Stimulated activated naive CD8-positive, alpha-beta T cell treated with anti-CD3 and anti-CD28 coated beads, Interleukin-15, amount 100 ng/mL, for 72 hours (primary cell): ENCODE measurements at places on chromosomes 16 and 17.

DNA sequence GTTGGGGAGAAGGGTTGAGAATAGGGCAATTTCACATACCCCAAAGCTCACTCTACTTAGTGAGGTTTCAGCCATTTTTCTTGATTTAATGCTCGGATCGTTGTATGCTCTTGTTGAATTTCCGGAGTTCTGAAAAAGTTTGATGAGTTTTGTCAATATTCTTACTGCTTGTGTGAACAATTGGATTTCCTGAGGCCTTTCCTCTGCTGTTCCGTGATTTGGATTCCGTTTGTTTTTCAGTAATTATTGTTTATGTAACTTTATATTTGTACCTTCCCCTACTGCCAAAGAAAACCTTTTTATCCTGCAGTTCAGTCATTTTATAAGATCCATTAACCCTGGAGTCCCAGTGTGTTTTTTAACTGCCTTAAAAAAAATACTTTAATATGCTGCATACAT lies 62.9 kb downstream of the PHKB start:
- DNase-seq: no peak

DNA sequence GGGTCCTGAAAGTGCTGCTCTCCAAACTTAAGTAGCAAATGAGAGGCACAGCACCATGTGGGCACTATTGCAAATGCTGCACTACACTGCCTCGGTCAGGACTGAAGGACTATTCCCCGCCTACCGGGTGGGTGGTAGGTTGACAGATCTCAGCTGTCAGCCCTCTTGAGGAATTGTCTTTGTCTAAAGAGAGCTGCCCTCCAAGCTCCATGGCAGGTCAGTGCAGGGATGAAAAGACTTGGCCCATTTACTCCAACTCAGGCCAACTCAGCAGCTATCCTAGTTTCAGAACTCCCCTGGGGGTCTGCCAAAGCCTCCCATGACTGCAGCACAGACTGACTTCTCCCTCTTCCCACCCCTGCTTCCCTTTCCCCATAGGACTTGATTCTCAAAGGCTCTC lies 3.4 kb upstream of the PDZD9 start:
- DNase-seq: no peak

GRCh38 chr16:77739559-77739892 lies 17.2 kb downstream of the NUDT7 start:
- DNase-seq: no peak

- DNase-seq: no peak
Observed at GRCh38 chr17:34713687-34714086, 134.3 kb downstream of the TMEM132E start.

DNA sequence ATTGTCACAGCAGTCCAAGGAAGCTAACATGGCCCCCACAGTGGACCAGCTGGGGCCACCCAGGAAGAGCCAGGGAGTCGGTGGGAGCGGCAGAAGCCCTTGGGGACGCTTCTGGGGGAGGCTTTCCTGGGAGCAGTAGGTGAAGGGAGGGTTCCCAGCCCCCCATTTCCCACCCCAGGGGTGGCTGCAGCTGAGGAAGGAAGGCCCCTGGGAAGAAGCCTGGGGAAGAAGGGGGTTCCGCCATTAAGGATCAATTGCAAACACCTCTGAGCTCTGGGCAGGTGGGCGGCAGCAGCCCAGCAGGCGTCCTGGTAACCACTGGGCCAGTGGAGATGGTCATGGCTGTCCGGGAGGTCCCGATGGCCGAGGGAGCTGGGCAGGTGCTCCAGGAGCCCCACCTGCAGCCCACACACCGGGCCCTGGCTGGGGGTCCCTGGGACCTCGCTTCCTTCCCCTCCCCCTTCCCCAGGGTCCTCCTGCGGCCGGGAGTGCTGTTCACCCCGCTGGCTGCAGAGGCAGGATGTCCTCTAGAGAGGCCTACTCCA lies 592 bp upstream of the PERCC1 start:
- no peak for DNase-seq

DNA sequence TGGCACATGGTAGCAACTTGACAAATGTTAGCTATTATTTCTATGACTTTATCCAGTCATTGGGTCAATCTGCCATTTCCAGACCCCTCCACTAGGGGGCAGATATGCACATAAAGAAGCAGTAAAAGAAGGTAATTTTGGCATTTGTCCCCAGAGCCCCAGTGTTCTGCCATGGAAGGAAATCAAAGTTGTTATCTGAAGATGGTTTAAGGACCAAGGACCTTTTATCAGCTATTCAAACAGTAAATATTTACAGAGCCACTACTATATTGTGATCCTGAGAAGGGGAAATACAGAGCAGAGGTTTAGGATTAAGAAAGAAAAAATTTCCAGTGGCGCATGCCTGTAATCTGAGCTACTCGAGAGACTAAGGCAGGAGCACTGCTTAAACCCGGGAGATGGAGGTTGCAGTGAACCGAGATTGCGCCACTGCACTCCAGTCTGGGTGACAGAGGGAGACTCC lies 20.0 kb downstream of the TRAF4 start:
- peak; percentile 71 for DNase-seq

- DNase-seq: no peak
Observed at GRCh38 chr17:53470626-53471025, 352.1 kb upstream of the KIF2B start.

- DNase-seq: no peak
Observed at GRCh38 chr17:28493460-28493859, 12.7 kb upstream of the FOXN1 start.

DNA sequence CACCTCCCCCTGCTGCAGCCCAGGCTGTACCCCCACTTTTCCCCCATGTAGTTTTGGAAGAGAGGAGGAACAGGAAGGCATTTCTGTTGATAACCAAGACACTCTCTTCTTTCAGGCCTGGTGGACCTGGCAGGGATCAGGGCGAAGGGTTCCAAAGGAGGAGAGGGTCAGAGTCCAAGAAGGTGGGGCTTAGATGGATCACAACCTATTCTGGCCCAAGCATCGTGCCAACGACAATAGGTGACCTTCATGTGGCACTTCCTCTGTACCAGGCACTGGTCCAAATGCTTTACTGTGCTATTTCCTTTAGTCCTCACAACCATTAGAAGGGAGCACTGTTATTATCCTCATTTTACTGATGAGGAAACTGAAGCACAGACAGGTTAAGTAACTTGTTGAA lies 84.3 kb downstream of the TMEM132E start:
- no peak for DNase-seq

DNA sequence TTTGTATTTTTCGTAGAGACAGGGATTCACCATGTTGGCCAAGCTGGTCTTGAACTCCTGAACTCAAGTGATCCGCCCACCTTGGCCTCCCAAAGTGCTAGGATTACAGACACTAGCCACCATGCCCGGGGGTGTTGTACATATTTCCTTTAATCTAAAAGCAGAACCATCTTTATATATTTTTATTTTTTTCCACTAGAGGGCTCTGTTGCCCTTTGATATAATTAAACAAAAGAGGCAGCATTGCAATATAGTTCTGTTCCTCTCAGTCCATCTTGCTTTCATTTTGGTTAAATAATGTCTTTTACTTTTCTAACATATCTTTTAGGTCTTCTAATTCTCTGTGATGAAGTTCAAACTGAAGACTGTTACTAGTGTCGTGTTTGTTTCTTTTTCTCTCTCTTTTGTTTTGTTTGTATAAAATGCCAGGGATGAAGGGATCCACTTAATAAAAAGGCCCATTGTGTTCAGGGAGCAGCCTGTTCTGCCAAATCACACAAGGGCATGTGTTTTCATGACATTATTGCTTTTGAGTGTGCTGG lies 23.4 kb downstream of the WWOX start:
- no peak for DNase-seq

DNA sequence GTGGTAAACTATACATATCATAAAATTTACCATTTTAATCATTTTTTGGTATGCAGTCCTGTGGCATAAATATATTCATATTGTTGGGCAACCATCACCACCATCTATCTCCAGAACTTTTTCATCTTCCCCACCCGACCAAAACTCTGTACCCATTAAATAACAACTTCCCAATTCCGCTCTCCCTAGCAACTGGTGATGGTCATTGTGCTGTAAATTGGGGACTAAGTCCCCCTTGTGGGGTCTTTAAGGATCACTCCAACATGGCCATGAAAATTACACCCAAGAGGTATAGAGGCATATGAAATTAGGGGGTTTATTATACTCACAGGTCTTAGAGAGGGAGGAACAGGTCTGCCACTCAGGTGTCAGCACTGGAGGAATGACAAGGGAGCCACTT lies 57.4 kb upstream of the NKD1 start:
- no peak for DNase-seq

DNA sequence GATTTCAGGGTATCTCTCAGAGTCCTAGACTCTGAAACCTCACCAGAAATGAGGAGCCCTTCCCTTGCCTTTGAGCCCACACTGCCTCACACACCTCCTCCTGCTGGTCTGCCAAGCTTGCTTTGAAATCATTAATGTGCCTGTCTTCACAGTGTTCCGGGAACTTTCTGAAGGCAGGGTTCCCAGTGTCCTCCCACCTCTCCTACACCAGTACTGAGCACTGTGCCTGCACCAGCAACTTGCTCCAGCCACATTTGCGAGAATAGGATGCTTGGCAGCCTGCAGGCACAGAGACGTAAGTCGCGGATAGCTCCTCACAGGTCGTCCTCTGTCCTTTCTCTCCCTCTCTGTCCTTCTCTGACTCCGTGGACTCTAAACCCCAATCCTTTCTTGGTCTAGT lies 408.4 kb upstream of the EEF2KMT start:
- DNase-seq: no peak

GRCh38 chr16:86530251-86531190 lies 20.2 kb downstream of the FOXF1 start:
- DNase-seq: no peak

- no peak for DNase-seq
Observed at GRCh38 chr17:70343114-70343513, 173.8 kb downstream of the KCNJ2 start.

- DNase-seq: no peak
Observed at GRCh38 chr16:84031556-84031955, 11.0 kb downstream of the SLC38A8 start.

DNA sequence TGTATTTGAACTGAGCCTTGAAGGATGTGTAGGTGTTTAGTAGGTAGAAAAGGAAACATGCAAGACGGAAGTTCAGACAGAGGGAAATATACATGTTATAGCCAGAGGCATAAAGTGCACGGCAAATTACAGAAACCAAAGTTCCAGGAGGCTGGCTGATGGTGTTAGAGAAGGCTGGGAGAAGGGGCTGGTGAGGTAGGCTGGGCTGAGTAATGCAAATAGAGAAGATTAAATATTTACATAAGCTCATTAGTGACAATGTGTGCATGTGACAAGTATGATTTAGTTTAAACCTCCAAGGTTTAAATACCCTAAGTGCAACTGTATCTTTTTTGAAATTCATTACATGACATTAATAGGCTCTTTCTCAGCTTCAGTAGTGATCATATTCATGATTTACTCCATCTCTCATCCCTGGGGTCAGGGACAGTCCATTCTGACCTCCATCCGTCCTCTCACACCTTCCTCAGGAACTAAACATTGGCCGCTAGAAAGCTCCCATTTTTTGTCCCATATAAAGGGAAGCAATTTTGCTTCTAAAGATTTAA lies 399.8 kb upstream of the SALL1 start:
- DNase-seq: no peak

DNA sequence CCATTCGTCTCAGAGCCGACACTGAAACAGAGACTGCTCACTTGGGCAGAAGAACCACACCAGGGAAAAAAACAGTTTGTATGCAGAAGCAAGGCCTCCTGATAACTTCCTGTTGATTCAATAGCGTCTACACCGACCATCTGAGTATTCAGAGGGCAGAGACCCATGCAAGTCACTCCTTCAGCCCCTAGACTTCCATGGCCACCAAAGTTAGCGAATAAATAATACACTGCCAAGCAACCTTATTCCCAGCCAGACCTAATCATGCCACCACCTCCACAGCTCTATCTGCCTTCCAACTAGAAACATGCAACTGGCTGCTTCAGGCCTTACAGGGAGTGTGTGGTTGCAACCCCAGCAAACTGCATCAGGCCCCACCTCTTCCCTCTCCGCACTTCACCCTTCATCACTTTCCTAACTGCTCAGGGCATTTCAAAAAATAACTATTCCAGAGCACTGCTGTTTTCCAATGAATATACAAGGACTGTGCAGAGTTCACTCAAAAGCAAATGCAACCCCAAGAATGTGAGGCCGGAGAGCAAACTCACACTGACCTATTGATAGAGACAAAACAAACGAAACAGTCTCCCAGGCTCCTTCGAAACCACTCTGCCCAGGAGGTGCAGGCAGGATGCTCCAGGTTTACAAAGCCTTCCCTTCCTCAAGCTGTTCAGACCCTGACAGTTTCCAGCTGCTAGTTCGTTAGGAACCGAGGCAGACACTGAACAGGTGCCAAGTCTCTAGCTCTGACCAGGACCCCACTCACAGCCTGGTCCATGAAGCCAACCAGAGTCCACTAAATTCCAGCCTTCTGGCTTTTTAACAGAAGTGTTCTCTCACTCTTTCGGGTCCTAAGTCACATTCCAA lies 3.6 kb downstream of the USP7 start:
- DNase-seq: peak; percentile 28

- DNase-seq: no peak
Observed at GRCh38 chr16:58449768-58450167, 50.2 kb upstream of the NDRG4 start.

GRCh38 chr16:22161999-22162655 lies at the start of gene SDR42E2:
Gene SDR42E2 (plus strand): TSS chr16:22162506. CDS start chr16:22165583, 3,077 bp downstream.
- DNase-seq: peak; percentile 14
